ENCODE measurements at places on chromosomes 11 and 22. TPM values are rescaled to one million over a fixed set of nuclear protein-coding genes. Genes with fewer than 3 reads are reported as not detected.

Gene CYP2D6
- total RNA-seq: 7.5 TPM

Gene NPTXR
- 4.2 TPM for total RNA-seq

Gene HYOU1
- total RNA-seq: 81.4 TPM

Gene GGT5
- not detected for total RNA-seq

Gene APLNR
- total RNA-seq: not detected

Gene GNG3
- not detected for total RNA-seq

Gene CBX7
- 49.1 TPM for total RNA-seq

Gene CDC42BPG
- total RNA-seq: 6.9 TPM

Gene FIBIN
- total RNA-seq: not detected

Gene EWSR1
- total RNA-seq: 292 TPM

Gene HTR3A
- not detected for total RNA-seq

Gene TNNI2
- total RNA-seq: 0.50 TPM

Gene CFAP300
- total RNA-seq: not detected

Gene C11orf97
- not detected for total RNA-seq

Gene BACE1
- 0.38 TPM for total RNA-seq

Gene RNF141
- 19.0 TPM for total RNA-seq

Gene PDGFB
- total RNA-seq: 0.69 TPM

Gene NLRP14
- total RNA-seq: 0.05 TPM

Measured in CD4-positive, alpha-beta T cell (primary cell).